Stimulated activated CD8-positive, alpha-beta memory T cell treated with anti-CD3 and anti-CD28 coated beads, Interleukin-2, amount 100 ng/mL, for 1 hour (primary cell): ENCODE measurements at places on chromosomes 3 and 15.

- DNase-seq, result no peak
Observed at GRCh38 chr3:149277331-149277813, 55.7 kb upstream of the CP start.

- no peak for DNase-seq
Observed at GRCh38 chr15:51752888-51753287, 1.5 kb downstream of the TMOD2 start.

DNA sequence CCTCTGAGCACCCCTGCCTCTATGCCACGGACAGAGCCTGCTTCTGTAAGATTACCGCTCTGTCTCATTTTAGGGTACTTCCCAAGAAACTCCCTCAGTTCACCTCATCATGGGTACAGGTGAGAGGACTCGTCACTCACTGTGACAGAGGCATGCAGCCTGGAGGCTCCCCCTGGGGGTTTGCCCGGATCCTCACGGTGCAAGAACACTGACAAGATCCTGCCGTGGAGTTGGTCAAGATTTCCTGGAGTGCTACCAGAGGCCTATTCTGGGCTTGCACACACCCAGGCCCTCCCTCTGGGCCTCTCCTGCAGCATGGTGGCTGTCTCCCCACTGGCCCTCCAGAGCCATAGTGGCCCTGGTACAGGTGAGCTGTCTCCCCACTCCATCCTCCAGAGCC, 103.1 kb upstream of the TNIK start:
- no peak for DNase-seq

GRCh38 chr3:51968170-51968775, 1.0 kb upstream of the PCBP4 start:
- DNase-seq, result no peak

- DNase-seq, result no peak
Observed at GRCh38 chr3:47961815-47962606, 54.2 kb downstream of the MAP4 start.

DNA sequence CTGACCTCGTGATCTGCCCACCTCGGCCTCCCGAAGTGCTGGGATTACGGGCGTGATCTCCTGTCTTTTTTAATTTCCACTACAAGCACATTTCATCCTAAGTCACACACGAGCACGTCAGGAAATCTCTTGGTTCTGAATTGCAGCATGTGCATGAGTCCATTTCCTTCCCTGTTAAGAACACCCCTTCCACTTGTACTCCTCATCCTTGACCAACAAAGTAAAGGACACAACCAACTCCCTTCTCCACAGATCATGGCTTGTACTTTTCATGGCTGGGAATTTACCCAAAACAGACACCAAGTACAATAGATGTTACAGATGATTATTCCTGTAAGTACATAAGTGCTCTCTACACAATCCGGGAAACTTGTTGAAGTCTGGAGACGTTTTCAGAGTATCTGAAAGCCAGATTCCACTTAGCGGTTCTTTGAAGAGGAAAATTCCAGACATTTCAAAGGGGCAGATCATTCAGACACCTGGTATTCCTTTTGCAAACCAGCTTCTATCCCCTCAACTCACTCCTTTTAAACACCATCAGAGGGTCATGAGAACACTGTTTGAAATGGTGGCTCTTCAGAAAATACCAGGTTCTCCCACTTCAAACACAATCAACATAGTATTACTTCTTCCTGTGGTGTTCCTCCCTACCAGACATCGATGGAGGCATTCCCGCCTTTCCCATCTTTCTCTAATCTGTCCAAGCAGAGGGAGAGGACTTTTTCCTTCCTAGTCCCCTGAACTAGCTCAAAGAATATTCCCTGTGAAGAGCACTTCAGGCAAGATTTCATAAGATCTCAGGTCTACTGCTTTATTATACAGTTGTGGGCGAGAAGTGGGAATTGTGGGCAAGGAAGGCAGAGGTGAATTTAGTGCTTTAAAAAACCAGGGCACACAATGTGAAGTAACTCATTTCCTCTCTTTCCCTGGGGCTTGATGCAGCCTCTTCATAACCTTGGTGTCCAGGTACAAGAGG, 80.1 kb upstream of the TSC22D2 start:
- DNase-seq, result no peak

- DNase-seq, result no peak
Observed at GRCh38 chr15:91258415-91258759, 158.3 kb downstream of the SV2B start.

GRCh38 chr3:170642882-170643601, 57.2 kb upstream of the SLC7A14 start:
- DNase-seq, result no peak

- no peak for DNase-seq
Observed at GRCh38 chr3:129651435-129652202, 45.1 kb upstream of the PLXND1 start.

DNA sequence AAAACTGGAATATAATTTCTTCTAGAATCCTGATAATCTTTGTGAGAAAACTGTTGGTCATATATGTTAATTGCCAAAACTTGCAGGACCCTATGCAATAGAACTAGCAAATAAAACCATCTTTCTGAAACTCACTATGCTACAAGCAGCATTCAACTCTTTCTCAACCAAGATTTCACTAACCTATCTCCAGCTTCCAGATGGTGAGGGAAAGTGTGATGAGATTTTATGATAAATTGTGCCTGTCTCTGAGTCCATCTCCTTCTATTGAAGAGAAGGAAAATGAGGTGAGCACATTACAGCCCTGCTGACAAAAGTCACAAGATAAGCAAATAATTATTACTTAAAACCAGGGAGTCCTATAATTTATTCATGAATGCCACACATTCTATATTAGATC, 44.1 kb upstream of the UBE2Q2 start:
- DNase-seq, result no peak

GRCh38 chr15:22872936-22873701, 34.7 kb downstream of the NIPA2 start:
- no peak for DNase-seq

- no peak for DNase-seq
Observed at GRCh38 chr3:60707452-60708020, 543.7 kb downstream of the FHIT start.

DNA sequence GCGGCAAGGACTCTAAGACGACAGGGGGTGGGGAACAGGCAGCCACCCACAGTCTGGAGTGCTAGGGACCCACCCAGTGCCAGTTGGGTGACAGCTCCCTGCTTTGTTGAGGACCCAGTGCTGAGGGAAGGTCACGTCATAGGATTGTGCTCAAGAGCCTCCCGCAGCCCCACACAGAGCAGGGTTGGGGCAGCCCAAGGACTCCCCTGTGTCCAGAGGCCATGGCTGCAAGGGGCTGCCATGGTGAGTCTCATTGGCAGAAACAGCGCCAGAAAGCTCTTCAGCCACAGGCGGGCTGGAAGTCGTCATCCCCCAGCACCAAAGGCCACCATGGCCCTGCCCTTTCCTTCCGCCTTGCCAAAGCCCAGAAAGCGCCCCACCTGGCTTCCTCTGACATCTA, 37.0 kb upstream of the PLXNA1 start:
- no peak for DNase-seq

DNA sequence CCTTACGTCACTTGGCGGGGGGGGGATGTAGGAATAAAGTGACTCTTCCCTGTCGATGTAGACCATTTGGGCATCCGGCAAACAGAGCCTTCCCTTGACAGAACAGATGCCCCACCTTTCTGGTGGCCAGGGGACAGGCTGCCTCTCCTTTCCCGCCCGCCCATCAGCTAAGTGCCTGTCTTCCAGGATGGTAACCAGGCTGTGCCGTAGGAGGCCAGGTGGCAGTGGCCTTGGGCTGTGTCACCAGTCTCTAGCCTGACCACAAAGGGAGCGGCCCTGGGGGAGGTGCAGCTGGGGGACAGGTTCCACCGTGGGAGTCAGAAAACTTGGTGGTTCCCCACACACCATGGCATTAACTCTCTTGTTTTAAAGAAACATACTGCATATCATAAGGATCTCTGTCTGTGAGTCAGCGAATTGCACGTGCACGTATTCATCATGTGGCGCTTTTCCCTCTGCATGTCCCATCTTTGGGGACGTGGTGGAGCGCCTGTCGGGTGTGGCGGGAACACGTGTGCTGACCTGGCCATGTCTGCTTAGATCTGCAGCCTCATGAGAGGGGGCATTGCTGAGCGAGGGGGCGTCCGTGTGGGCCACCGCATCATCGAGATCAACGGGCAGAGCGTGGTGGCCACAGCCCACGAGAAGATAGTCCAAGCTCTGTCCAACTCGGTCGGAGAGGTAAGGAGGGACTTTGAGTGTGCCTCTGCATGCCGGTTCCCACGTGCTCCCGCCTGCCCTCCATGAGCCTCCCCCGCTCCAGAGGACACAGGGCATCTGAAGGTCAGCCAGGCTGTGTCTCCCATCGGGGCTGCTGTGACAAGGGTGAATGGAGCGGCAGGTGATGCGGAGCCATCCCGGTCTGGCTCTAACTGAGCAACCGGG, 156.0 kb downstream of the NSMCE3 start:
- DNase-seq, result no peak

DNA sequence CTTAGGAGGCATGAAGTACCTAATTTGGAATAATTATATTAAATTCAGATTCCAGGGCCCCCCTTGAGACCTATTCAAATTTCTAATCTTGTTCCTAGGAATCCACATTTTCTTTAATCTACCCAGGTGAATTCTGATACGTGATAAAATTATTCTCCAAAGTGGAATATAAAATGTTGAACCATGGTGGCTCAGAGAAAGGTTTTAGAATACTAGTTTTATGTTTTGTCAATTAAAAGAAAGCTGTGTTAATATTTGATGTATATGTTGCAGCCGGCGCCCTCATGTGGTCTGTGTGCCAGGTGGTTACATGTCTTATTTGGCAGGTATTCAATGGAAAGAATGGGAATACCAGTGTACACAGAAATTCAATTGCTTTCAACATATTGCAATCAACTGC, 321.8 kb downstream of the FEZF2 start:
- no peak for DNase-seq

- DNase-seq, result no peak
Observed at GRCh38 chr3:108757404-108757982, at the start of gene RETNLB. Gene RETNLB (minus strand): TSS chr3:108757410. CDS start chr3:108757185, 225 bp downstream.

GRCh38 chr3:185411133-185411532, 48.2 kb downstream of the MAP3K13 start:
- DNase-seq, result no peak

DNA sequence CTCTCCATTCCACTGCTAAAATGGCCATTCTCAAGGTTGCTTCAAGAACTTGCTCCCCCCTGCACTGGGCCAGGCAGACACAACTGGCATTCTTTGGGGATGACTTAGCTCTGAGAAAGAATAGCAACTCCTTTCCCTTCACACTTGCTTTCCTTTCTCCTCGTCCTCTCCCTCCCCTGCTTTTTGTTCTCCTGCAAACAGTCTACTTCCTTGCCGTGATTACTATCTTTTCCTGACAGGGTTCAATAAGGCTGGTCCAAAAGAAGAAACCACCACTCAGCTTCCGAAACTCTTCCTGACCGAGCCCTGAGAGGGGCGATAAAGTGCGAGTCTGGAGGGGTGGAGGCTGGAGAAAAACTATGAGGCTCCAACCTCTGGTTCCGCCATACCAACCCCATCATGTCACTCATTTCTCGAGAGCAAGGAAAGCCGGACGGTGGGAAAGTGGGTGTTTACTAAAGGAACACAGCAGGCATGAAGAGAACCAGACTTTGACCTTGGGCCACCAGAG, 5.0 kb downstream of the AMOTL2 start:
- DNase-seq, result no peak

DNA sequence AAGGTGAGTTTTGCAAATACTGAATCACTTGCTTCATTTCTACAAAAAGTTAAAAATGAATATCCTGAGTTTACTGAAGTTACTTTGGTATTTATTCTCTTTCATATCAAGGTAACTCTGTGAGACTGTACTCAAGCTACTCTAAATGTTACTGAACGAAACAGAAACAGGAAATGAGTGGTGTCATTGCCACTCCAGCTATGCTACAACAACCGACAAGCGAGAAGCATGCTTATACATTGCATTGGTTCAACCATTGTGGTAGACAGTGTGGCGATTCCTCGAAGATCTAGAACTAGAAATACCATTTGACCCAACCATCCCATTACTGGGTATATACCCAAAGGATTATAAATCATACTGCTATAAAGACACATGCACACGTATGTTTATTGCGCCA, 313.2 kb upstream of the THBS1 start:
- no peak for DNase-seq

DNA sequence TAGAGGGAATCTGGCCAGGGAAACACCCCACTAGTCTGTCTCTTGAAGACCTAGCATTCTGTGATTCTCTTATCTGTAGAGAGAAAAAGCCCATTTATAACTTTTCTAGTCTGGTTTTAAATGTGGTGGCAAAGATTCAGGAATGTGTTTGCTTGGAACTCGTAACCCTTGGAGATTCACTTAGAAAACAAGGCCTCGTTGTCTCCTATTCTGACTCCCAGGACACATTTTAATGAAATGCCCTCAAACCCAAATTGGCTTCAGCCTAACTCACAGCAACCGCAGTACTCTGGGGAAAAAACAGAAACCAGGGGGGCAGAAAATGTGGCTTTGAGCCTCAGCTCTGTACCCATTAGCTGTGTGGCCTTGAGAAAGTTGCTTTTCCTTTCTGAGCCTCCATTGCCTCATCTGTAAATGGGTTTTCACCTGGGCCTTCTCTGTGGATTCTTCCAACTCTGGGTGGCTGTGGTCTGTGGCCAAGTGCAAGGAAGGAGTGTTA, 36.5 kb downstream of the RPLP1 start:
- DNase-seq, result no peak

DNA sequence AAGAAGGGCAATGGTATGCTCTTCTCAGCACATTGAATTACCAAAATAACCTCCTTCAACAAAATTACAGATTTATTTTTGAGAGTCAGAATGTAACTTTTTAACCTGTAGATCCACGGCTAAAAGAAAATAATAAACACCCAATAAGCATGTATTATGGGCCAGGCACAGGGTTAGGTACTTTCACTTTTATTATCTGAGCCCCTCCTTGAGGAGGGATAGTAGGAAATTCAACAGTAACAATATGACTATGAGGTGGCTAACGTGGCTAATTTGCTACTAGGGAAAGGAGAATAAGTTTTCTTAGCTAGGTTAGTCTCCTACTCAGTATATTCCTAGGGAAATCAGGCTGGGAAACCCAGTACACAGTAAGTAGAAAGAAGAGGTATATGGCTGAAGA, 306.9 kb downstream of the GAP43 start:
- DNase-seq, result no peak

DNA sequence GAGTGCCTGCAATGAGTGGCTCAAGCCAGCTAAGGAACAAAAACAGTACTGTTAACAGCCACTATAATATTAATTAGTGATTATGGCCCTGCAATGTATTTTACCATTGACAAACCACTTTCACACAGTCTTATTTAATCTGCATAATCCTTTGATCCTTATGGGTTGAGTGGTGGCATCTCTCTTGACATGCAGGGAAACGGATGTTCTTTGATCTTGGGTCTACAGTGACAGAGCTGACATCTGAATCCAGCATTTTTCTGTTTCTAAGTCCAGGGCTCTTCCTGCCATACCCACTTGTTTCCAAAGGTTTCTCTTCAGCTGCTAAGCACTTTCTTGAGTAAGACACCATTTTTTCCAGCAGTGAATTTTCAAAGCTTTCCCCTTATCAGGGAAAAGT, 277.7 kb upstream of the ROPN1 start:
- no peak for DNase-seq
